ENCODE measurements at places on chromosomes 7 and 10.

DNA sequence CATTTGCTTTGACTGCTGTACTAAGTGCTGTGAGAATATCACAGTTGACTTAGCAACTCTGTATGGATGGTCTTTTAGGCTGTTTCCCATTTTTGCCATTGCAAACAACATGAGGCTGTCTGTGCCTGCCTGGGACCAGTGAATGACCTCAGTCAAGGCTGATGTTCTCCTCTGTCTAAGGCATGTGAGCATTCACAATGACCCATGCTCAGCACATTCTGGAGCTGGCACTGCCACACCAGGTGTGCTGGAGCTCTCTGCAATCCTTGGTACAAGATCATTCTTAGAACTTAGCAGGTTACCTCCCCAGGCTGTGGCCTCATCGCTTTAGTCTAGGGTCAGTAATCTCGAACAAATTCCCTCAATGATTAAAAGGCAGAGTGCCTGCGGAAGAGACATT is 61.9 kb downstream of the SH3PXD2A start:
- DNase-seq: no peak

- no peak for DNase-seq
Measured at GRCh38 chr10:30092151-30092790, 32.9 kb upstream of the JCAD start.

DNA sequence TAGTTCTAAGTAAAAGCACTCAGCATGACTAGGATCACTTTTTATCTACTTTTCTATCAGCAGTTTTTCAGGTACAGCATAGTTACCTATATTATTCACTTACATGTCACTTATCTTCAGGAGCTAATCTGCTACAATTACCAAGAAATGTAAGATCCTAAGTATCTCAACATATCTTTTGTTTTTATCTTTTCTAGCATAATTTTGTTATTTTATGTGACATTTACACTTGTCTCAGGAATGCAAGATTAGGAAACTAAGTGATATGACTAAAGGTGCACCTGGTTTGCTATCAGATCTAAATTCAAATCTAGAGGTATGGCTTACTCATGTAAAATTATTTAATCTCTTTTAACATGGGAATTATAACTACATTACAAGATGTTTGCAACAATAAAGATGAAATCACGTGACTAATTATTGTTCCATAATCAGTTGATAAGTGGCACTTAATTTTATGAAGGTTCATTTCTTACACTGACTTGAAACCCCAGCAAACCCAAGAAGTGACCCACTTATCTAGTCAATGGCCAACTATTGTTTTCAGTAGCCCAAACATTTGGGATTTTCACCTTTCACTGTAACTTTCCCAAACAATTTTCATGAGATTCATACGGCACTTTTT is 390.3 kb upstream of the PCDH15 start:
- DNase-seq: no peak

- DNase-seq: no peak
Measured at GRCh38 chr7:114823290-114823689, 98.6 kb upstream of the MDFIC start.

- DNase-seq: no peak
Measured at GRCh38 chr7:10977113-10977512, 3.4 kb downstream of the PHF14 start.

GRCh38 chr7:69749994-69750393 is 151.7 kb downstream of the AUTS2 start:
- DNase-seq: no peak

- DNase-seq: no peak
Measured at GRCh38 chr10:2837674-2838073, 229.7 kb upstream of the PFKP start.

DNA sequence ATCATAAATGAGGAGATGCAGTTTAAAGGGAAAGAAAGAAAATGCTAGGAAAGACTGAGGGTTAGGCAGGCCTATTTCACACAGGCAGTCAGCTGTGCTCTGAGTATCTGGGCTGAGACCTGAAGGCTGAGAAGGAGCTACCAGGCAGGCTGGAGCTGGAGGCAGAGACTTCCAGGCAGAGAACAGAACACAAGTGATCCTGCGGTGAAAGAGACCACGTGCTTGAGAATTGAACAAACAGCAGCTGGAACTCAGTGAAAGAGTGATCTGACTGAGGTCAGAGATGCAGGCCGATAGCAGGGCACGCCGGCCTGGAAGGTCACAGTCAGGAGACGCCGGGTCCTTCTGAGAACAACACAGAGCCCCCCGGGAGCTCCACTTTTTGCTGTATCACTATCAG is 147.8 kb downstream of the ADAM12 start:
- DNase-seq: no peak

GRCh38 chr7:43569424-43569823 is 13.5 kb upstream of the STK17A start:
- no peak for DNase-seq

- no peak for DNase-seq
Measured at GRCh38 chr7:67422601-67423000, 426.0 kb downstream of the TYW1 start.

GRCh38 chr10:48797830-48798229 is 113.2 kb downstream of the WDFY4 start:
- no peak for DNase-seq

DNA sequence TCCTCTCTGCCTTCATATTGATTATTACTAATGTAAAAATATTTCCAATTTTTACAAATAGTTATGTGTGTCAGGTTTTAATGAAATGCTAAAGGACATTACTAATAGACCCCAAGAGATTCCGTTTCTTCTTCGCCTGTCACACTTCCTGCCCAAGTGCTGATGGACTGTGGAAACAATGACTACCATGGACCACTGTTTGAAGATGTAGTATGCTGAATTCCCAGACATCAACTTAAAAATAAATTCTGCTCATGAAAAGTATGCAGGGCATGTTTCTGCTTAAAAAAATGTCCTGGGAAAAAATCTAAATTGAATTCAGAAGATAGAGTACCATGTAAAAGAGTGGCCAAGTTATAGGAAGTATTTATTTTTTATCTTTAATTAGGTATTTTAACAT is 52.1 kb downstream of the ST7 start:
- no peak for DNase-seq

GRCh38 chr10:77756319-77757232 is 119.0 kb upstream of the KCNMA1 start:
- no peak for DNase-seq

GRCh38 chr7:30996256-30996655 is 32.5 kb downstream of the GHRHR start:
- DNase-seq: no peak

- no peak for DNase-seq
Measured at GRCh38 chr7:158443688-158444483, 143.7 kb downstream of the PTPRN2 start.

- no peak for DNase-seq
Measured at GRCh38 chr10:7817984-7818294, 366 bp upstream of the TAF3 start.

GRCh38 chr10:10774416-10774815 is 243.3 kb upstream of the CELF2 start:
- DNase-seq: no peak

All from activated CD8-positive, alpha-beta memory T cell treated with anti-CD3 and anti-CD28 coated beads for 1 hour (primary cell).